ENCODE measurements at places on chromosomes 16 and 17. TPM values are rescaled to one million over a fixed set of nuclear protein-coding genes. Genes with fewer than 3 reads are reported as not detected.

GRCh38 chr17:63250830-63251229 lies 195.3 kb downstream of the CYB561 start:
- DNase-seq = no peak
- H3K36me3 ChIP-seq = peaks cover 4% of the 10 kb centered on the region
- H3K4me3 ChIP-seq = no peak overlapping the region
- H3K27me3 ChIP-seq = no peaks in the 10 kb centered on the region
- no peak overlapping the region for H3K27ac ChIP-seq

DNA sequence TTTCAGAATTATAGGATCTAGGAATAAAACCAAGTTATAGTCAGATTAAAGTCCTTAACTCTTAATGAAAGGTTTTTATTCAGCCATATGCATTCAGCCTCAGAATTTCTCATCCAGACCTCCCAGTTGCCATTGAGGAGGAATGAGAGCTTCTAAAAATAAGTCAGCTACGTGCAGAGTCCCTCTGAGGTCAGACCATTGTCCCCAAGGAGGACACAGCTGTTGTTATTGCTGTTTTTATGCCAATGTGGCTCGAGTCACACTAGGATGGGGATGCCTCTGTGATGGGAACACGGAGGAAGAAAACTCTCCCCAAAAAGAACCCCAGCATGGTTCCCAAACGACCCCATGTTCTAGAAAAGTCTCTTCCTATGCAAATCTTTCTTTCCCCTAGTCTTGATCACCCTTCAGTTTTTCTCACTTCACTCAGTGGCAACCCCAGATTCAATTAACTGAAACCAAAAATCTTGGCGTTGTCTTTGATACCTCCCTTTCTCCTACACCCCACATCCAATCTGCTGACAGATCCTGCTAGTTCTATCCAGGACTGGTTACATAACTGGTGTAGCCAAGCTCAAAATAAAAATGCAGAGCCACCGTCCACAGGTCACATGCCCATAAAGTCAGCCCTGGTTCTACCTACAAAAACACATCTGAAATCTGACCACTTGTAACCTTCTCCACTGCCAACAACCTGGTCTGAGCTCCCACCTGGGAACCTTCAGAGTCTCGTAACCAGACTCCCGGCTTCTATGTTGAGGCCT lies 138.2 kb upstream of the ERCC4 start:
- H3K4me1 ChIP-seq = no peaks in the 10 kb centered on the region
- no peaks in the 10 kb centered on the region for H3K27me3 ChIP-seq
- no peak for DNase-seq
- no peaks in the 10 kb centered on the region for H3K36me3 ChIP-seq
- no peak overlapping the region for H3K27ac ChIP-seq

- no peaks in the 10 kb centered on the region for H3K27me3 ChIP-seq
- H3K27ac ChIP-seq = peak overlapping the region; percentile 58
- no peak overlapping the region for H3K4me3 ChIP-seq
- H3K36me3 ChIP-seq = no peaks in the 10 kb centered on the region
Observed at GRCh38 chr17:72725433-72726068, 366.9 kb downstream of the SLC39A11 start.

DNA sequence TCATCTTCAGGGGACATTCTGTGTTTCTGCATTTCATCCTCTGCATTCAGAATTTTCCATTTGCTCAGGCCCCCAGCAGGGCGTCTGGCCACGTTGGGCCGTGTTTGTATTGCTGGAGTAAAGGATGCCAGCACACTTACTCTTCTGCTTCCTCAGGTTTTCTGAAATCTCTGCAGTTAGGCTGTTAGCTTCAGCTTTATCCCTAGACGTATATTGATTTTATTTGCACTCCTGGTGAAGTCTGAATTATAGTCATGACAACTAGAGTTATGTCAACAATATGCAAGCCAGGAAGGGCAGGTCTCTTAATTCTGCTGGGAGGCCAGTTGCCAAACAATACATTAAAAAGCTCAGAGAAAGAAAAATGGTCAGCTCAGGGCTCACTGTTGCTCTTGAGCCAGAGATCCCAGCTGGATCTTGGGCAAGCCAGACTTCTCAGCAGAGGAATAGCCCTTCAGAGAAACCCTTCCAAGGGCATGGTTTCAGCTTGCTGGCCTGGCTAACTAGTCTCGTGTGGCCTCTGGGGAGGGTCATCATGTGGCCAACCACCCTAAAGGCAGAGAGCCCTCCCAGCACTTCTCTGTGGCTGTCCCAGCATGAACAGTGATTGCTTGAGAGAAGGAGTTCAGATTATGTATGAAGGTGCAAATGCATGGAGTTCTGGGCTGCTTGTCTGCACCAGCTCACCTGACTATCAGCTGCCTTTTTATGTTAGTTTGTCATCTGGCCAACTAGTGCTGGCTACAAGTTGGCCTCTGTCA lies 110.2 kb upstream of the CACNG5 start:
- H3K27me3 ChIP-seq = no peaks in the 10 kb centered on the region
- H3K27ac ChIP-seq = peak overlapping the region; percentile 5
- H3K36me3 ChIP-seq = no peaks in the 10 kb centered on the region
- no peak overlapping the region for H3K4me3 ChIP-seq
- DNase-seq = no peak
- H3K4me1 ChIP-seq = peaks cover 28% of the 10 kb centered on the region

- H3K27ac ChIP-seq = no peak overlapping the region
- no peaks in the 10 kb centered on the region for H3K36me3 ChIP-seq
- no peak for DNase-seq
Observed at GRCh38 chr16:24499193-24499814, 40.1 kb upstream of the RBBP6 start.

GRCh38 chr17:3889325-3890012 lies 3.4 kb downstream of the CAMKK1 start:
- H3K4me1 ChIP-seq = peaks cover 38% of the 10 kb centered on the region
- no peak overlapping the region for H3K27ac ChIP-seq
- no peaks in the 10 kb centered on the region for H3K36me3 ChIP-seq
- H3K4me3 ChIP-seq = no peak overlapping the region
- peaks cover 7% of the 10 kb centered on the region for H3K27me3 ChIP-seq
- DNase-seq = no peak

- H3K27ac ChIP-seq = no peak overlapping the region
- no peak for DNase-seq
- H3K4me3 ChIP-seq = no peak overlapping the region
Observed at GRCh38 chr17:34299956-34300577, 14.5 kb downstream of the CCL11 start.

DNA sequence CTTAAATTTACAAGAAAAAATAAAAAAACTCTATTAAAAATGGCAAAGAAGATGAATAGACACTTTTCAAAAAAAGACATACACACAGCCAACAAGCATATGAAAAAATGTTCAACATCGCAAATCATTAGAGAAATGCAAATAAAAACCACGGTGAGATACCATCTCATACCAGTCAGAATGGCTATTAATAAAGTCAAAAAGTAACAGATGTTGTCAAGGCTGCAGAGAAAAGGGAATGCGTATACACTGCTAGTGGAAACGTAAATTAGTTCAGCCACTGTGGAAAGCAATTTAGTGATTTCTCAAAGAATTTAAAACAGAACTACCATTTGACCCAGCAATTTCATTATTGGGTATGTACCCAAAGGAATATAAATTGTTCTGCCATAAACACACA lies 31.4 kb downstream of the CAPNS2 start:
- no peak overlapping the region for H3K4me3 ChIP-seq
- H3K36me3 ChIP-seq = no peaks in the 10 kb centered on the region
- H3K27ac ChIP-seq = no peak overlapping the region
- H3K4me1 ChIP-seq = no peaks in the 10 kb centered on the region
- H3K27me3 ChIP-seq = peaks cover 2% of the 10 kb centered on the region

GRCh38 chr17:5362162-5362811 lies 57.2 kb downstream of the NUP88 start:
- DNase-seq = no peak
- H3K27me3 ChIP-seq = no peaks in the 10 kb centered on the region
- no peaks in the 10 kb centered on the region for H3K4me1 ChIP-seq
- no peak overlapping the region for H3K27ac ChIP-seq

GRCh38 chr17:77317091-77317750 lies 176.5 kb downstream of the SEC14L1 start:
- H3K4me1 ChIP-seq = peaks cover 17% of the 10 kb centered on the region
- H3K4me3 ChIP-seq = no peak overlapping the region
- no peaks in the 10 kb centered on the region for H3K36me3 ChIP-seq
- H3K27me3 ChIP-seq = no peaks in the 10 kb centered on the region
- no peak overlapping the region for H3K27ac ChIP-seq

GRCh38 chr16:57757326-57757786 lies 21.8 kb downstream of the KATNB1 start:
- H3K36me3 ChIP-seq = no peaks in the 10 kb centered on the region
- H3K27ac ChIP-seq = no peak overlapping the region
- peaks cover 5% of the 10 kb centered on the region for H3K4me1 ChIP-seq
- H3K4me3 ChIP-seq = no peak overlapping the region
- peak; percentile 91 for DNase-seq

DNA sequence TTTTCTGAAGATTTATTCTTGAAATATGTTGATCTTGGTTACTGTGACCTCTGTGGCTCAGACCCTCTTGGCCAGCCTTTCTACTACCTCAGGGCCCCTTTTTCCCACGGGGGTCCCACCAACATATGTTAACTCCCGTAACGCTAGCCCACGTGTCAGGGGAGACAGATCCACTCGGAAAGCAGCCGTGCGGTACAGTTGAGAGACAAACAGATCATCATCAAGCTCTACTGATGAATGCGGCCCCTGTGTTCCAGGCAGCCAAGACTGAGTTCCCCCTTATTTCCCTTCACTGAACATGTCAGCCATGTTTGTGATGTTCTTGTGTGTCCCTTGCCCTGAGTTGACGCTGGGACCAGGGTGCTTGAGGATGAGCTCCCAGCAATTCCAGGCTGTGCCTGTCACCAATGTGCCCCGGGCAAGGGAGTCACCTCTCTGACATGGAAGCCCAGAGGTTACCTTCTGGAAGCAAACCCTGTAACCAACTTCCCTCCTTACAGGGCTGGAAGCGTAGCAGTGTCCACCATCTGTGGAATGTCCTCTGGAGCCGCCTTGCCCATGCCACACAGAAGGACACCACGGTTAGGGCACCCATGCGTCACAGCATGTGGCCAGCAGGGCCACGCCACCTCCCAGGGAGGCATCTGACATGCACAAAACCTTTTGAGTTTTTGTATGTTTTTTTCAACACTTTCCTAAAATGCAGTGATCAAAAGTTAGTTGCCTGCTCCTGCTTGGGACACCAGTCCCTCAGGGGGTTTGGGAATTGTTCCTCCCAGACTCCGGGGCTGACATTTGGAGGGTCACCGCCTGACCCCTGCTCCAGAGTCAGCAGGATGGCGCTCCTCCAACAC lies 193.7 kb upstream of the CHMP6 start:
- peak overlapping the region; percentile 15 for H3K27ac ChIP-seq
- H3K36me3 ChIP-seq = peaks cover 37% of the 10 kb centered on the region
- no peak overlapping the region for H3K4me3 ChIP-seq
- no peaks in the 10 kb centered on the region for H3K27me3 ChIP-seq
- DNase-seq = no peak
- peaks cover 11% of the 10 kb centered on the region for H3K4me1 ChIP-seq

MYOCD gene
- total RNA-seq = not detected

DOC2B gene
- total RNA-seq = not detected

SLC9A5 gene
- 6.2 TPM for total RNA-seq

ITGAL gene
- total RNA-seq = 566 TPM

SLC13A5 gene
- not detected for total RNA-seq

Measured in activated CD8-positive, alpha-beta memory T cell treated with anti-CD3 and anti-CD28 coated beads, Interleukin-2, amount 10 ng/mL, durations not matched to agents 7 days and 5 days (primary cell).